NCI-H2029 treated with DMSO at 0.1 percent for 48 hours (cell line): ENCODE measurements at places on chromosomes 7 and 10.

DNA sequence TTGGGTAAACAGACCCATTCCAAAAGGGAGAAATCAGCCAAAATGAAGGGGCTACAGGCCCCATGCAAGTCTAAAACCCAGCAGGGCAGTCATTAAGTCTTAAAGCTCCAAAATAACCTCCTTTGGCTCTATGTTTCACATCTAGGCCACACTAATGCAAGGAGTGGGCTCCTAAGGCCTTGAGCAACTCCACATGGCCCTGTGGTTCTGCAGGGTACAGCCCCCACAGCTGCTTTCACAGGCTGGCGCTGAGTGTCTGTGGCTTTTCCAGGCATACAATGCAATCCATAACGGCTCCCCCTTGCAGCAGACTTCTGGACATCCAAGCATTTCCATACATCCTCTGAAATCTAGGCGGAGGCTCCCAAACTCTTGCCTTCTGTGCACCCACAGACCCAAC is 9.0 kb downstream of the TMEM243 start:
- DNase-seq, result no peak

DNA sequence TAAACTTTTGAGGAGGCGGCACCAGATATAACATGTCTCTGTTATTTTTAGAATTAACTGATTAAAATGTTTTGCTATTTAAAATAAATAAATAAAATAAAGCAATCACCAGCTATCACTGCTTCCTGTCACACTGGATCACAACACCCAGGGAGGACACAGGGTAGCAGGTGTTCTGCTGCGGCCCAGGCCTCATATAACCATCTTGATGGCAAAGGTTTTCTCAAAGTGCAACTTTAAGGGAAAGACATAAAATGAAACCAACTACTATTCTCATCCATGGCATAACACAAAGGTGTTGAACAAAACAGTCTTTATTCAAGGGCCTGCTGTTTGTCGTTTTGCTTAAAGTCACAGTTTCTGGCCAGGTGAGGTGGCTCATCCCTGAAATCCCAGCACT is 23.2 kb downstream of the GPER1 start:
- DNase-seq, result no peak

DNA sequence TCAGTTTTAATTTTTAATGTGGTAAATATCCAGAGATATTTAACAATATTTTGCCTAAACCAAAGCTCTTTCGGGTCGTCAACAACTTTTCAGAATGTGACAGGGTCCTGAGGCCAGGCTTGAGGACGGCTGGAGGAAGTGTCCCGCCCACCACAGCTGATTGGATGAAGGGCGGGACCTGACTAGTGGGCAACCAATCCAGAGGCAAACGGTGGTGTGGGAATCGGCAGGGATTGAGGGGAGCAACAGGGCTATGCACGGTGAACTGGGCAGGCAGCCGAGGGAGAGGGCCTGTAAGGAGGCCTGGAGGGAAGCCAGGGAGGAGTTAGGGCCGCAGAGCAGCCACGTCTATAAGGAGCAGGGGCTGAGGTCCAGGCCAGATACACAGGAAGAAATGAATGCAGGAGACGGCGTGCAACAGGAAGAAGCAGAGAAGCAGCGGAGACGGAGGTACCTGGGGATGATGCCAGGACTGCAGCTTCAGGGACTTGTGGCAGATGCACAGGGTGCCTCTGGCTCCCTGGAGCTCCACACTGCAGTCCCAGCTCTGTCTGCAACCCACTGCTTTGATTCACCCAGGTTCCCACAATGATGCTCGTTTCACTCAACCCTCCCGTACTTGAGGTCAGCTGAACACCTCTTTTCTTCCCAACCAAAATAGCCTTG is 46.1 kb upstream of the ZMIZ1 start:
- no peak for DNase-seq

- DNase-seq, result no peak
These were observed 55.6 kb downstream of the GALNT11 start for GRCh38 chr7:152081088-152081487.

DNA sequence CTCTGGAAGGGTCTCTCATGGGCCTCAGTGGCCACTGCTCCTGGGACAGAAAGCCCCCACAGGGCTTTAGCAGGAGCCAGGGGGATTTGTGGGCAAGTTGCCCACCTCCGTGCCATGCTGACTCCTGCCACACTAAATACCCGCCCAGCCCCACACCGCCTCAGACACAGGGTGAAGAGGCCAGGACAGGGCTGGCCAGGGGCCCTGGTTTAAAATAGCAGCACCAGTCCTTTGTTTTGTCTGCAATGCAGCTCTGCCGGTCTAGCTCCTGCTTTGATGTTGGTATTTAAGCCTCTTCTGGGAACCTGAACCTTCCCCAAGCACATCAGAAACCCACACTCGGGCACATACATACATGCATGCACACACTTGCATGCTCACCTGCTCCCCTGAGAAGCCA is 14.4 kb upstream of the TNRC18 start:
- no peak for DNase-seq

DNA sequence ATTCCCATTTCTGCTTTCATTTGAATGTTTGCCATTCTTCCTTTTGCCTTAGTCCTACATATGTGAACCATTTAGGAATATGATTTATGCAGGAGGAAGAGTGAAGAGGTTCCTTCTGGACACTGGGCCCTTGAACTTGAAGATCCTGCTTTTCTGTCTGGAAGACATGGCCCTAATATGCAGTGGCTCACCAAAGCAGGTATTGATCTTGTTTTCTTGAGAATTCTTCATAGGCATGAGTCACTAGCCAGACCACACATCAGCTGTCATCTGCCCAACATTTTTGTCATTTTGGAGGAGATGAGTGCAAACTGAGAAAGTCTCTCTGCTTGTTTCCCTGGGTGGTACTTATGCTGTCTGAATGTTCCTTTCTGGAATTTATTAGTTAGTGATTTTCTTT is 382.6 kb downstream of the LRMDA start:
- no peak for DNase-seq

- no peak for DNase-seq
These were observed 64.5 kb downstream of the ADCYAP1R1 start for GRCh38 chr7:31116615-31117014.

- DNase-seq, result no peak
These were observed 14.2 kb downstream of the ZNF92 start for GRCh38 chr7:65387891-65388290.

DNA sequence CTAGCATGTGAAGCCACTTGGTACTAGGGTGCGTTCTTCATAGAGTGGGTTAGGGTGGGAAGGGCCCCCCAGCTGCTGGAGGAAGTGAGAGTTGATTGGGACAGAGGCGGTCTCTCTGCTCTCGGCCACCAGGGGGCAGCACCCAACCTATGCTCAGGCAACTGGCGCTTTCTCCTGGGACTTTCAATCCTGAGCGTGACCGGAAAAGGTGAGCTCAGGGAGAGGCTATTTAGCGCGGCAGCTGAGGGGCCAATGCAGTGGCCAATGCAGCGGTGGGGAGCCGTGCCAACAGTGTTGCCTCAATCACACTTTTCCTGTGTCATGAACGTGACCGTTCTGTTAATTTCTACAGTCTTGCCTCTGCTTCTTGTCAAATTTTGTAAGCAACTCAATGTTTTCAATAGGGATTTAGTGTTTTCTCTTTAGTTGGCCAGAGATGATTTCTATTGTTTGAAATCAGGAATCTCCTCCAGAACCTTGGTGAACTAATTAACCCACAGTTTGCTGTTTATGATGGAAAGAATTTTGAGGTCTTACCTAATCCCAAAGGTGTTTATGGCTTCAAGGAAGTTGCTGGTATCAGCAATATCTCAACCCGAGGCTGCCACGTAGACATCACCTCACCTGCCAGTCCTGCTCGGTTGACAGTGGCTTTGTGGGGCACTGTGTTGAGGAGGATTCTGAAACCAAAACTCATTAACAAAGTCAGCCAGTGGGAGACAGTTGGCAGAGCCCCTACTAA is 67.9 kb upstream of the PDZD8 start:
- DNase-seq, result peak; percentile 1

DNA sequence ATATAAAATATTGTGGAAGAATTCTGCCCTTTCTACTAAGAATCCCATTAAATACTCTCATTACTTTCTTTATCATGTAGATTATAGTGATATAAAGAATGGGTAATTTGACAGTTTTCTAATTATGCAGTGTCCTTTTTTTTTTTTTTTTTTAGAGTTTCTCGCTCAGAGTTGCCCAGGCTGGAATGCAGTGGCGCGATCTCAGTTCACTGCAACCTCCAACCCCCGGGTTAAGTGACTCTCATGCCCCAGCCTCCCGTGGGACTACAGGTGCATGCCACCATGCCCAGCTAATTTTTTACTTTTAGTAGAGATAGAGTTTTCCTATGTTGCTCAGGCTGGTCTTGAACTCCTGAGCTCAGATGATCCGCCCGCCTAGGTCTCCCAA is 1143.4 kb upstream of the SORCS1 start:
- no peak for DNase-seq

DNA sequence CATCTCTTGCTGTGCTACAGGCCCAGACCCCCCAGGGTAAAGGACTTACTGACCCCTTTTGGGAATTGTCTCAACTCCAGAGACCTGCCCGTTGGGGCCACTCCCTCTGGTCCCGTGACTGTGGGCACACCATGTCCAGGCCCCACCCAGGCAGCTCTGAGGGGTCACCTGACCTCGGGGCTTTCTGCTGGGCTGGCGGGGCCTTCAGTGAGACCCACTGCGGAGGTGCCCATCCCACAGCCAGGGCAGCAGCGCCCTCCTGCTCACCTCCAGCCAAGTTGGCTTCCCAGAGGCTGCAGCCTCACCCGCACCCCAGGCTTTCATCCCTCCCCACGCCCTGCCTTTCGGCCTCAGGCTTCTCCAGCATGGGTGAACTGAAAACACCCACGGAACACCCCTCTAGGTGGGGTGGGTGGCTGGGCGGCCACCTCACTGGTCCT is 147.2 kb downstream of the DNAJB6 start:
- DNase-seq, result no peak

- DNase-seq, result no peak
These were observed 678.3 kb upstream of the LRRN3 start for GRCh38 chr7:110412614-110413013.

DNA sequence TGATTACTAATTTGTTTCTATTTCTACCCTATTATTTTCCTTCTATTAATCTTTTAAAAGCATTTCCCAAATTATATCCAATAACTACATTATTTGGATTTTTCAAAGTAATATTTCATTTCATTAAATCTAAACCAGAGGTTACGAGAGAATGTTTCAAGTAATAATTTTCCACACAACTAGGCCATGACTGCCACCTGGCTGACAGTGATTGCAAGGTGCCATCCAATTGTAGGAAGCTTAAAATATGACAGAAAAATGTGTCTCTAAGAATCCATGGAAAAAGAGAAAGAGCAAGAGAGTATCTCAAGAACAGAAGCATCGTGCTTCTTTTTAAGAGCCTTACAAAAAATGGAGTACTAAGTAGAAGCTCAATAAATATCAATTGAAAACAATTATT is 48.7 kb downstream of the TPK1 start:
- DNase-seq, result no peak
